Activated naive CD8-positive, alpha-beta T cell treated with anti-CD3 and anti-CD28 coated beads, Interleukin-2, amount 10 ng/mL, durations not matched to agents 7 days and 5 days (primary cell): ENCODE measurements at places on chromosomes 1 and 21. TPM values are rescaled to one million over a fixed set of nuclear protein-coding genes. Genes with fewer than 3 reads are reported as not detected.

Gene GBP7
- 0.28 TPM for total RNA-seq

Gene PFKFB2
- 4.6 TPM for total RNA-seq

Gene SLC35F3
- total RNA-seq: 36.4 TPM

Gene KCNJ6
- total RNA-seq: not detected

Gene CCDC185
- total RNA-seq: not detected
